NCI-H2081 treated with DMSO at 0.1 percent for 48 hours (cell line): ENCODE measurements at places on chromosomes 4 and X.

GRCh38 chr4:139725236-139725635, 59.6 kb downstream of the MGST2 start:
- DNase-seq, result no peak

DNA sequence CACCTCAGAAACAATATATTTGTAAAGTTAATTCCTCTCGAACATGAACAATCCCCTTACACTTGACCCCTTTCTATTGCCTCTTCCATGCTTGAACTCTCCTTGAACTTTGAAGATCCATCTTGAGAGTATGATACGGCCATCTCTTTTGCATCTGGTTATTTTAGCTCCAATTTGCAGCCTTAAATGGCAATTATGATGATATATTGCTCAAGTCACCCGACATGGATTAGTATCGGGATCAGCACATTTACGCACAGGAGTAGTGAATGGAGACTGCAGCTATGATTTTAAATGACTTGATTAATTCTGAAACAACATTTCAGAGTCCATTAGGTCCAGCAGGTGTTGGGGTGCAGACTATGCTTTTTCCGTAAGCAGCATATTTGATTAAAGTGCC, 143.8 kb upstream of the PAQR3 start:
- DNase-seq, result no peak

GRCh38 chrX:74514384-74514783, 93.1 kb downstream of the SLC16A2 start:
- no peak for DNase-seq

- DNase-seq, result no peak
Measured at GRCh38 chr4:141669501-141669900, 33.1 kb downstream of the IL15 start.

- no peak for DNase-seq
Measured at GRCh38 chrX:153703036-153703370, 15.3 kb downstream of the SLC6A8 start.

GRCh38 chrX:120561634-120562568, 1.1 kb upstream of the CUL4B start:
- no peak for DNase-seq

- DNase-seq, result no peak
Measured at GRCh38 chr4:75886104-75886503, 16.1 kb downstream of the PPEF2 start.

- no peak for DNase-seq
Measured at GRCh38 chr4:13980317-13981310, 353.1 kb upstream of the BOD1L1 start.

DNA sequence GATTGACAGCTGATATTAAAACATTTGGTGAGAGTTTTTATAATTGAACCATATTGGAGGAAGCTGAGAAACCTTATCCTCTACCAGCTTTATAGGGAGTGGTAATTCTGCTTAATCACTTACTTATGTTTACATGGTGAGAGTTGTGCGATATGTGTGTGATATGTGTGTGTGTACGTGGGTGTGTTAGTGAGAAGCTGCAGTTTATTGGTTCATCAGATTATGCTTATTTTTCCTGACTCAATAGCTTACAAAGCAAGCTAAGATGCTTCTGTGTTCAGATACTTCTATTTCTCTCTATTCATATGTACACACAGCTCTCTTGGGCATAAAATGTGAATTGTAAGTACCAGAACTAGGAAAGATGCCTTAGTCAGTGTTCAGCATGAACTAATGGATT, 343.7 kb downstream of the GRIA2 start:
- no peak for DNase-seq

- peak; percentile 89 for DNase-seq
Measured at GRCh38 chrX:120140293-120140981, 18.0 kb upstream of the RHOXF2 start.

- DNase-seq, result no peak
Measured at GRCh38 chr4:54719378-54719777, 61.6 kb downstream of the KIT start.

- no peak for DNase-seq
Measured at GRCh38 chrX:384861-385260, 1.8 kb downstream of the PPP2R3B start.

DNA sequence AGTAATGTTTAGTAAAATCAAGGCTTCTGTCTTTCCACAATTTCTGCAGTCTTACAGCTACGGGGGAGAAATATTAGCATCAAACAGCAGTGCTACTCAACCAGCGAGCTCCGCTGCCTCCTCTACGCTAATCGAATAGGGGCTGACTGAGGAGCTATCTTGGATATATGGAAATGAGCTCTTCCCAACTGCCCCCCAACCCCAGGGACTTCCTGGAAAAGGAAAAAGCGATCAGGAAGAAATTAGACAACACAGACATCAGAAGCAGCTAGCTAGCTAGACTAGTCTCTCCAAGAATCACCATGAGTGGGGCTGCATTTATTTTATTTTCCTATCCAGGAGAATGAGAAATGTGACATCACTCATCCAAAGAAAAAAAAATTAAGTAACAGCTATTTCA, 7.6 kb downstream of the NKX6-1 start:
- DNase-seq, result no peak

DNA sequence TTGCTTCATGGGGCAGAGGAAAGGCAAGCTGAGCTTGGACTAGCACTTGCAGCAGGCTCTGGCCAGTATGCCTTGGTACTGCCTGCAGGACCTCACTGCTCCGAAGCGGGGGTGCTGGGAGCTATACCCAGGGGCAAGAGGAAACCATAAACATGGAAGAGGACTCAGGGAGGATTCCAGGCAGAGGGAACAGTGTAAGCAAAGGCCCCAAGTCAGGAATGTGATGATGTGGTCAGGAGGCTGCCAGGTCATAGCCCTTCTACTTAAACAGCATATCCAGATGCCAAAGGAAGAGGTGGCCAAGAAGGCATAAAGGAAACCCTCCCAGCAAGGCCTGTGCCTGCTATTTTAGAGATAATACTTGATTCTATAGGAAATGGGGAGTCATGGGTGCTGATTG, 31.1 kb downstream of the RAB40AL start:
- no peak for DNase-seq
